Naive thymus-derived CD4-positive, alpha-beta T cell (primary cell): ENCODE measurements at places on chromosomes 1 and 21. TPM values are rescaled to one million over a fixed set of nuclear protein-coding genes. Genes with fewer than 3 reads are reported as not detected.

Gene SEMA4A
- total RNA-seq = 8.6 TPM

Gene ALX3
- not detected for total RNA-seq

DNA sequence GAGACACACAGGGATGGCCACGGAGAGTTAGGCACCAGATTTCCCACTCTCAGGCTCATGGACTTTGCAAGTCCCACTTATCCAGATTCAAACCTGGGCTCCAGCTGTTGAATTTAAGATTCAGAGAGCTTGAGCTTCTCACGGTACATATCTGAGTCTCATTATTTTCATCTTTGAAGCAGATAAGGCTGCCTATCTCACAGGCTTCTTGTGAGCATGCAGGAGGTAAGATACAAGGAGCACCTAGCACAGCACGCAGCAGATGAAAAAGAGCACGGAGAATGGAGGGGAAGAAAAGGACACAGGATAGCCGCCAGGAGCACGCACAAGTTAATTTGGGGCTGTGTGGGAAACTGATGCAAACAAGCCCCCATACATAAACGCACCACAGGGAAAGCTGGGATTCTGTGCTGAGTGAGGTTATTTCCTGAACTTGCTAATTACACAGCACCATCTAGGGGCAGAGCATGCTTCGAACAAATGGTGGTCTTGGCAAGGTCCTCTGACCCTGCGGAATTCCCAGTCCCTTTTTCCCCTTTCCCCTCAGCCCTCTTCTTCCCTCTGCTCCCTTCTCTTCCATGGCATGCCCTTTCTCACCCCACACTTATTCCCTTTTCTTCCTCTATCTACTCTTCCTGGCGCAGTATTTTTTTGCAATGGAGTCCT lies 134.7 kb upstream of the VANGL1 start:
- DNase-seq = no peak

DNA sequence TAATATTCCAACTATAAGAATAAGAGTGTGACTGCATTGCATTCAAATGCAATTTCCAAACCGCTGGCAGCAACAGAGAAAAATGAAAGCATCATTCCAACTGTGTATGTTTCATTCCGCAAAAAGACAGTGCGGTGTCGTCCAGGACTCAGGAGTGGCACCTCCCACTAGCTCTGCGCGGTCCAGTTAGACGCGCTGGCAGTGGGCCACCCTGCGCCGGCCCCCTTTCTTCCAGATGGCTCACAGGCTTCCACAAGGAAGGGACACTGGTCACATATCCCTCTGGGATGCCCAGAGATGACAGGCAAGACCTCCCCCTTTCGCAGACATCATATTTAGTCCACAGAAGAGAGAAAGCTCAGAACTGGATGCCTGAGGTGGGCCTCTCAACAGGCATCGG lies 11.9 kb downstream of the WRAP73 start:
- no peak for DNase-seq

Gene LHX8
- total RNA-seq = not detected

DNA sequence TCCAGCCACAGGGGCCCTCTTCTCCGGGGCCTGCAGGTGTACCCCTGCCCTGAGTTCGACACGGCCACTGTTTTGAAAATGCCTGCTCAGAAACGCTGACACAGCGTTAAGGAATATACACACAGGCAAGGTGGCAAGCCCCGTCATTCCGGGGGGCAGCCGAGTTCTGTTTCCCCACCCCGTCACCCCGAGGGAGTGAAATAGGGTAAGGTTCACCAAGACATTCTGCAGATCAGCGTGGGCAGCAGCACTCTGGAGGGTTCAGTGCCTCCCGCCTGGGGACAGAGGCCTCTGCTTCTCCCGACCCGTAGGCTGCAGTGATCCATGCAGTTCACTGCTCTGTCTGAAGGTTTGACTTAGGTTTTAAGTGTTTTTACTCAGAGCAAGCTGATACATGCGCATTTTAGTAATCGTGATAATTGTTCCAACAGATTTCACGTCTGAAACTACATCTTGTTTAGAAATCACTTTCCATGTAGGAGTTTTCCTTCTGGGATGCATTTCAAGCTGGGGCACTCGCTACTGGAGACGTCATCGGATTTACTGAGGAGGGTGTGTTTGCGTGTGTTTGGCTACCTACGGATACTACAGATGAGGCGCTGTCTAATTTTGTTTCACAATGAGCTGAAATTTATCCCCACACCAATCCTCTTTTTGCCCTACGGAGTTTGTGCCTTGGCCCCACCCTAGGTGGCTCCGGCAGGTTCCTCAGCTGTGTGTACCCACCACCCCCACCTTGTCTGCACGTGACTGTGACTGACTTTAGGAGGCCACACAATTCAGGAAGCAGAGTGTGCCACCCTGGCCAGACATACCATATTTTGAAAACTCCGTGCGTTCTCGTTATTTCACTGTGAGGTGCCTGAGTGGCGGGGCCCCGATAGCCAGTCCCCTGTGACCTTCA lies 63.5 kb downstream of the AGPAT3 start:
- DNase-seq = no peak

DNA sequence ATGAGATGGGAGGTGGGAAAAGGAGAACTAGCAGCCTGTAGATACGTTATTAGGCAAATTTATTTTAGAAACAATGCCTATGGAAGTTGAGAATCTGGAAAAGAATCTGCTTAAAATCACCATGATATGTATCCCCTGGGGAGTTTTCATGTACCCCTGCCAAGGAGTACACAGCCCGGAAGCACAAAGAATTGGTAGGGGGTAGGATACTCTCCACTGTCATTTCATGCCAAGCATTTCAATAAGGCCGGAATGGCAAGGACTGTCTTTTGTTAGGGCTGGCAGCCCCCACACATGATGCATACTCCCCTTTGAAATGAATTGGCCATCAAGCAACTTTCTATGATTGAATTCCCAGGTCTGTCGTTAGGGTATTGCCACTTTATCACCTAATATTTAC lies 111.5 kb upstream of the APP start:
- no peak for DNase-seq

DNA sequence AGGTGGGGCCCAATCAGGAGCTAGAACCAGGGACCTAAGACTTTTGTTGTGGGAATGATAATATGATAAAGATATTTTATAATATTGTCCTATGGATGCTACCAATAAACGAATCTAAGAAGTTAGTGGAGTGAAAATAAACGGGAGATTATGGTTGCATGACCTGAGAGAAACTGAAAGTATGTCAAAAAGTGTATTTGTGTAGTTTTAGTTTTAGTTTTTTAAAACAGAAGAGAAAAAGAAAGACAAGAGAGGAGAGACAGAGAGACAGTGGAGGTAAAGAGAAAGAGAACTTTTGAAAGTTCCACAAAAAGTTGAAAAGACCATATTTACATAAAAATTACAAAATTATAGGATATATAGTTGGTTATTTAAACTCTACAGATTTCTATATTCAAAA lies 64.1 kb upstream of the TMPRSS15 start:
- no peak for DNase-seq

GRCh38 chr1:205785446-205785845 lies 10.2 kb upstream of the RAB29 start:
- no peak for DNase-seq

Gene MXRA8
- 0.39 and 0.59 TPM in 2 replicates for total RNA-seq

Gene TFF1
- not detected in 2 replicates for total RNA-seq

Gene MPL
- not detected for total RNA-seq

Gene S100PBP
- total RNA-seq = 56.3 TPM

DNA sequence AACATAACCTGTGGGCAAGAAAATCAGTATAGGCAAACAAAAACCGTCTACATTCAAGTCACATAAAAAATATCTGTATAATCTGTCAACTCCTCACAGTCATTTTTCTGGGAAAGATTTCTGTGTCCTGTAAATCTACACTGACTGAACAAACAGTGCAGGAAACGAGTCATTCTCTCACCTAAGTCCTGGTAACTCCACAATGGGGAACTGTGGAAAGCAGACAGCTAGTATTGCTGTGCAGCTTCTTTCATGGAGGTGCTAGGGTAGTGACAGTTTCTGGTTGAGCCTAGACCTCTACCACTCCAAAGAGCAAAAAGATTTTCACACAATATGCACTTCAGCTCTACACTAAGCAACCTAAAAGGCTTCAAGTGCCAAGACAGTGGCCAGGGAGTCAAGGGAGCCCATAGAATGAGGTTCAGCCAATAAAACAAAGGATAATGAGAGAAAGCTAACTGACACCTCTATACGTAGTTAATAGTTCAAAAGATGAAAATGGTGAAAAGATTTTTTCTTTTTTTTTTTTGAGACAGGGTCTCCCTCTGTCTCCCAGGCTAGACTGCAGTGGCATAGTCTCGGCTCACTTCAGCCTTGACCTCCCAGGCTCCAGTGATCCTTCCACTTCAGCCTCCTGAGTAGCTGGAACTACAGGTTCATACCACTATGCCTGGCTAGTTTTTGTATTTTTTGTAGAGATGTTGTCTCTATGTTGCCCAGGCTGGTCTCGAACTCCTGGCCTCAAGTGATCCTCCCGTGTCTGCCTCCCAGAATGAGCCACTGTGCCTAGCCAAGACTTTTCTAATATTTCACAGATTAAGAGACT lies 5.5 kb downstream of the PTP4A2 start:
- DNase-seq = no peak

Gene NECTIN4
- not detected for total RNA-seq

Gene NAXE
- 58.8 and 59.4 TPM in 2 replicates for total RNA-seq
